ENCODE measurements at places on chromosomes 1 and 21.

GRCh38 chr1:199010492-199010891, 371.7 kb downstream of the PTPRC start:
- no peak for DNase-seq

GRCh38 chr1:202462342-202463076, 114.0 kb downstream of the PPP1R12B start:
- DNase-seq = no peak

DNA sequence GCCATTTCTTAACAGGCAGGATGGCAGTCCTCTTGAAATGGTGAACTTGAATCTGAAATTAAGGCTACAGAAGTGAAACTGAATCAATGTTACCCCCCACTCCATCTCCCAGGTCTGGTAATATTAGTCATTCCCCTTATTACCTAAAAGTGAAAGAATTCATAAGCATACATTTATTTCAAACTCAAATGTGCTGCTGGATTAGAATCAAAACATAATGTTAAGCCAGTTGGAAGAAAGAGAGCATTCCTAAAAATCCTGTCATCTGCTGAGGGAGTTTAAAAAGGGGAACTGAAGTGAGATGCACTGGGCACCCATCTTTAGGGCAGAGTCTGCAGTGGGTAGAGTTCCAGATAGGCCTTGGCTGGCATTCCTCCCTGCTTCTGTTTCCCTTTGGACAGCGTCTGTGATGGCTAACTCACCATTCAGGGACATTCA, 17.4 kb downstream of the KIAA0319L start:
- DNase-seq = peak; percentile 71

DNA sequence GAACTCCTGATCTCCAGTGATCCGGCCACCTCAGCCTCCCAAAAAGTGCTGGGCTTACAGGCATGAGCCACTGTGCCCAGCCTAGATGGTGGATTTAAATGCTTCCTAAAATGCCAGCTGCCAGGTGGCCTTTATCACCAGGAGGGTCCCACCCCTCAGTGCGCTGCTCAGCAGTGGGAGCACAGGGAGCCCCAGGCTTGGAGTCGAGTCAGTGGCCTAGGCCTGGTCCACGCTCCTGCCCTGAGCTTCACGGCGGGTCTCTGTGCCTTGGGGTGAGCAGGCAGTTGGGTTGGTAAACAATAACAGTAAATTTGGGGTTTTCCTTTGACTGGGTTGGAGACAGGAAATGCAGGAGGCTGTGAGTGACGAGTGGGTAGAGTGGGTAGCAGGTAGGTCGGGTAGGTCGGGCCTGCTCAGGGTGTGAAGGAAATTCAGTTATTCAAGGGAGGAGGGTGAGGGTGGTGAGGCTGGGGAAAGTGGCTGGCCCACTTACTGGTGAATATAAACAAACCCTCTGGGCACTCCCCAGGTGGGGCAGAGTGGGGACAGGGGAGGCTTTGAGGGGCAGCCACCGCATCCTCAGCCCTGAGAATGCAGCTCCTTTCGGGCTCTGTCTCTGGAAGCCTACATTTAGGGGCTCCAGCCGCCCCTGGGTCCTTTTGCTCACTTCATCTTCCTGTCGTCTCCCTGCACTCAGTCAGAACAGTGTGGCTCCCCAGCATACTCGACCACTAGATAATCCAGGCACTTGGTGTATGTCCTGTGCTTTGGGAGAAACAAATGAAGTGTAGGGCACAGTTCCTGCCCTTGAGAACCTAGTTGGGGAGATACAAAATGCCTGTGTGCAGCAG, 33.5 kb upstream of the IL19 start:
- DNase-seq = no peak

- DNase-seq = peak; percentile 42
These were observed 834.0 kb downstream of the USP25 start for GRCh38 chr21:16563795-16564194.

- no peak for DNase-seq
These were observed 63.7 kb upstream of the LMO4 start for GRCh38 chr1:87264976-87265375.

DNA sequence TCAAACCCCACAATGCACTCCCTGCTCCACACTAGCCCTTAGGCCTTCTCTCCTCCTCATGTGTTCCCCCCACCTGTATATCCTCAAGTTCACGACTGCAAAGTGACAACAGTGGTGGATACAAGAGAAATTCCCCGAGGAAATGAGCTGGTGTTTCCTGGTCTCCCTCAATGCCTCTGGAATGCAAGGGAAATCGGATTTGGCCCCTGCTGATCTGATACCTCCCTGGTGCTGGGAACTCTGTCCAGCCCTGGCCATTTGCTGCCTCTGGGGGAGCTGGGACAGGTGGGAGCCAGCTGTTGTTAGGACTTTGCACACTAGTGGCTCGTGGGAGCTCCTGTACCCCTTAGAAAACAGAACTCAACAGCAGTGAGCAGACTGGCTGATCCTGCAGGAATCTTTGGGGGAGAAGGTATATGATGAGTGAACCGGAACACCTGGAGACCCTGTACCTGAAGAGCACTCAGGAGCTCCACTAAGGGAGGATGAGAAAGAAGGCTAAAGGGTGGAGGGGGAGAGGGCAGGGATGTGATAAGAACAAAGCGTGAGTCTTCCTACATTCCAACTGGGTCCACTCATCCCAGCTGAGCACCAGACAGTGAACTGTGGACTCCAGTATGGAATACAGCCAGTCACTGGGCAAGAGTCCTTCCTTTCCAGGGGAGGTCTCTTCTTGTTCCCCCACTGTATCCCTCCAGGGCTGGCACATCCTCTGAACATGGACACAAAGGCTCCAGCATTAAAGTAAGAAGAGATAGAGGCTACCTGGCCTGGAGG, 69.3 kb downstream of the PLXNA2 start:
- DNase-seq = no peak

DNA sequence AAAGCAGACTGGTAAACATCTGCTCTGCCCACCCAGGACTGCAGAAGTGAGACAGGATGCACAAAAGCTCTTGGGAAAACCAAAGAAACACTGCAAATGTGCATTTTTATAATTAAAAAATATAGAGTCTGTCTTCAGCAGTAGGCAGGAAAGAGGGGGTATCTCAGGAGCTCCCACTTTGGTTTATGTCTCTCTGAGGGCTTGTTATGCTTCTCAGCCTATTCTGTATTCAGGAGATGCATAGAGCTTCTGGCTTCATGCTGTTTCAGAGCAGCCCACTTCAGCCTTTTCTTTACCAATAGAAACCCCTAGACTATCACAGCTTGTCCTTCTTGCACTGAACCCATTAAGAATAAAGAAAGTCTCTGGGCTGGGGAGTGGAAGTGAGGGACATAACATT, 148.0 kb downstream of the ROR1 start:
- DNase-seq = no peak

DNA sequence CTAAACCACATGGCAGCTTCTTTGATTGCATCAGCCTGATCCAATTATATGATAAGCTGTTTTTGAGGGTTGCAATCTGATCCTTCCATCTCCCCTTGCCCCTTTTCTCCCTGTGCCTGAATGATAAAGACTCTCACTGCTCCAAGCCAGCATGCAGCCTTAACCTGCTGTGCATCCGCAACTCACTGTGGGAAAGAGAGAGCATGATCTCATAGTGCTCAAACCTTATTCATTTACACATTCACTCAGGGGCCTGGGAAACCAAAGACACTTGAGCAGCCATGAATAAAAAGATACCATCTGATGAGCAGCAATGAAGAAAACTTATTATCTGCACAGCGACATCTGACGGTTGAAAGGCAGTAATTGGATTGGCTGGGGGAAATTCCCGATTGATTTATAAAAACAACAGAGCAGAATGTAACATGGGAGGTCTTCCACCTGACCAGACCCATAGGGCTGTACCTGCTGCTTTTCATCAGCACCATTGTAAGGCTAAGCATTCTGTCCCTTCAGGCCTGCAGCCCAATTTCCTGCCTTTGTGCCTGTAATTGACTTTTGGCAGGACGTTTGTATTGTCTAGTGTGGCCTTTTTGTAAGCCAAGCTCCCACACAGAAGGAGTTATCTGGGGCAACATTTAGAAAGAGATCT, 62.5 kb downstream of the KIAA0040 start:
- peak; percentile 11 for DNase-seq

GRCh38 chr1:220689666-220690065, 497 bp upstream of the C1orf115 start:
- DNase-seq = no peak

DNA sequence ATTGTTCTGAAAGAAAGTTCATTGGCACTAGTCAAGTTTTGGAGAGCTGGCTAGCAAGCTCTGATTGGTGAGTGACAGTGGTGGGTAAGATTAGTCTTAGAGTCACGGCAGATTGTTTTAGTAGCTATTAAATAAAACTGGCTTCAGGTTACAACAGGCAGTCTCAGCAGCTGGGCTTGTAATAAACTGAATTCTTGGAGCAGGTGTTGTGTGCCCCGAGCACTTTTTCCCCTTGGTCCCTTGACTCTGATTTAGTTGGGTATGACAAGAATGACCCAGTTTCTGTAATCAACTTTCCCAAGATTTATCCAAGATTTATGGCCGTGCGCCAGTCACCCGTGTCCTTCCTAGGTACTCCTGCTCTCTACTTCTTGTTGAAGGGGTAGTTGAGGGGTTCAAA, 40.2 kb downstream of the TBCE start:
- DNase-seq = no peak

- DNase-seq = no peak
These were observed 6.9 kb downstream of the DMAP1 start for GRCh38 chr1:44220001-44220751.

- DNase-seq = no peak
These were observed 134.3 kb downstream of the ZP4 start for GRCh38 chr1:237756304-237756967.

GRCh38 chr1:92410706-92411105, 76.0 kb downstream of the GFI1 start:
- no peak for DNase-seq

DNA sequence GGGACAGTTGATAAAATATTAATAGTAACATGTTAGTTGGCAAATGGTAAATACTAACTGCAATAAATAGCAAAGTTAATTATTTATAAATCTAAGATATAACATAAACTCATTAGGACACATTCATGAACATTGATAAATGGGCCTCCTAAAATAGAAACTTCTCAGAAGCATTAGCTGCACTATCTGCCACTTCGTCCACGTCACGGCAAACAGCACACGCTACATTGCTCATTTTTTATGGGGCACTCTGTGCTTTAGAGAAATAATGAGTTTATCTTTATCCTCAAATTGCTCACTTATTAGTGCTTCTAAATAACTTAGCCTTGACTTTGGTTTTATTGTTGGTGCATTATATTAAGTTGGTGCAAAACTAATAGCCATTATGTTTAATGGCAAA, 16.3 kb upstream of the HPCAL4 start:
- DNase-seq = no peak

GRCh38 chr21:41219498-41220207, 51.7 kb downstream of the BACE2 start:
- DNase-seq = no peak

DNA sequence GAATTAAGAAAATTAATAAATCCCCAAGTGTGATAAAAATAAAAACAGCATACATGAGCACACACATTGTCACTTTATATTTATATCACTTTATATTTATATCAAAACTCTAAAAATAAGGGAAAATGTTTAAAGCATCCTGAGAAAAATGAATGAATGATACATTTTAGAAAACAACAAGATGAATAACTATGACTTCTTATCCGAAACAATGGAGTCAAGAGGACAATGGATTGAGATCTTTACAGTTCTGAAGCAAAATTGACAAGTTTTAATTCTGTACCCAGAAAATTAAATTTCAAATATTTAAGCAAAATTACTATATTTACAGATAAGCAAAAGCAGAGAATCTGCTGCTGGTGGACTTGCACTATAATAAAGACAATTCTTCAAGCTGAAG, 512.6 kb downstream of the MRPL39 start:
- no peak for DNase-seq

DNA sequence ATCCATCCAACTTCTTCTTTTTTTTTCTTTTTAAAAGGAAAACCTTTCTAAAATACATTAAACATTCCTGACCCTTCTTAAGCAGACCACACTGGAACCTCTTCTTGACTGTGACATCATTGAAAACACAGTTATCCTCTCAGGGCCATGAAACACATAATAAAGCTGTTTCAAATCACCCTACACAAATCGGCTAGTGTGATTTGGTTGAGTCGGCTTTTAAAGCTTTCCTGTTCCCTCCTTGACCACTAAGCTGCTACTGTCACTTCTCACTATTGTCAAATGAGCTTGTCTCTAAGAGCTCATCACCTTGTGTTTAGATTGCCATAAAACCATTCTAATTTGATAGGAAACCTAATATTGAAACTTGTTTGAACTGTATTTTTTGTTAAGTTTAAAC, 5.9 kb downstream of the USP24 start:
- peak; percentile 15 for DNase-seq

DNA sequence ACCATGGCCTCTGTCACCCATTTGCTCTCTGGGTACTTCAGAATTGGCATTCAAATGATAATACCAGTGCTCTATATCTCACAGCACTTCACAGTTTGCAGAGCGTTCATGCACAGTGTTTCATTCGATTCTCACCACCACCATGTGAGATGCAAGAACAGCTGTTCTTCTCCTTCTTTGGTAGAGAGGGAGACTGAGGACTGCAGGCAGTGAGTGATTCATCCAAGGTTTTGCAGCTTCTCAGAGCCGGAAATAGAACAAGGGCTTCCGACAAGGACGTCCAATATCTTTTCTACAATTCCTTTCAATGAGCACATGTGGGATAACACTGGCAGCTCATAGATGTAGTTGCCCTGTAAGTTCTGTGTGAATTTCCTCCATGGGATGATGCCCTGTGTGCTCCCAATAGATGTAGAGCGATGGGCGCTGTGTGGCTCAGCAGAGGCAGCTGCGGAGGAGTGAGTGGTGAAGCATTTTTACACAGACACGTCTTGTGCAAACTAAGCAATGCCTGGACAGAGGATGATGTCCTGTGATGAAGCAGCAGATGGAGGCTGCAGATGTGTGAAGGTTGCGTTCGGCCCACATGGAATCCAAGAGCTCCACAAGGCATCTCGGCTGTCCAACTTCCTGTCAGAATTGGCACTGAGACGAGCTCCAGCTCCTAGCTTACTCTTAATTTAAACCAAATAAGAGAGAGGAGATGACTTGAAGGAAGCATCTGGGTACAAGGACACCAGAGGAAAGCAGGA, 24.9 kb downstream of the MT1HL1 start:
- DNase-seq = no peak

DNA sequence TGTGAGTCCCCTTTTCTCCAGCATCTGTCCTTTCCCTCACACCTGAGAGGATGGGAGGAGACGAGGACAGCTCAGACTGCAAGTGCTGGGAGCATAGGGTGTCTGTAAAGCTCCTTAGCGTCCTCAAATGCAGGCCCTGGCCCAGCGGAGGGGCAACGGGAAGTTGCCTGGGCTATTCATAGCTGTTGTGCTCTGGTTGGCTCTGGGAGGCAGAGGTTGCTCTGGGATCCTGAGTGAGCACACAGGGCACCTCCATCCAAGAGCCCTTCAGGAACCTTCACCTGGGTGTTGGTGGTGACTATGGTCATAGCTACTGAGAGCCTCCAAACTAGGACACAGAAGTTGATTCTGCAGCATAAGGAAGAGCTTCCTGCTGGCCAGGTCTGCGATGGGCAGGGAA, 2.6 kb downstream of the PADI1 start:
- no peak for DNase-seq

- DNase-seq = no peak
These were observed 91.4 kb downstream of the MACF1 start for GRCh38 chr1:39295901-39296300.

Measured in fibroblast of skin of right quadriceps (primary cell).